NCI-H187 (cell line): ENCODE measurements at places on chromosomes 5 and 9.

- no peak for DNase-seq
Measured at GRCh38 chr5:119427060-119427459, 25.2 kb upstream of the HSD17B4 start.

DNA sequence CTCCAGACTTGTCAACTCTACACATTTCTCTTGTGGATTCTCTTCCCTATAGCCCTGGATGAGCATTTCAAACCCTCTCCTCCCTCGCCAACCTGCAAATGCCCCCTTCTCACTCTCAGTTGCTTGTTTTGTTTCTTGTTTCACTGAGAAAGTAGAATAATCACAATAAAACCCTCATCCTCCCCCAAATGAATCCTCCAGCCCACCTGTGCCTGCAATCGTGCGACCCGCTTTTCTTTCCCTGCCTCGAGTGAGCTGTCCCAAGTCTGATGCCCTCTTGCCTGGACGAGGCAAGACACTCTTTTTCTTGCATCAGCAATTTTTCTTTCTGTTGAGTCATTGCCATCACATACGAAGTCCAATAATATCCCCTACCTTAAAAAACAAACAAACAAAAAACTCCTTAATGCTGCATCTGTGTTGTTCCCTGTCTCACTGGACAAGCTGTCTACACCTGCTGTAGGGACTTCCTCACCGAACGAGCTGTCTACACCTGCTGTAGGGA lies 3.7 kb upstream of the CACNA1B start:
- DNase-seq: no peak

DNA sequence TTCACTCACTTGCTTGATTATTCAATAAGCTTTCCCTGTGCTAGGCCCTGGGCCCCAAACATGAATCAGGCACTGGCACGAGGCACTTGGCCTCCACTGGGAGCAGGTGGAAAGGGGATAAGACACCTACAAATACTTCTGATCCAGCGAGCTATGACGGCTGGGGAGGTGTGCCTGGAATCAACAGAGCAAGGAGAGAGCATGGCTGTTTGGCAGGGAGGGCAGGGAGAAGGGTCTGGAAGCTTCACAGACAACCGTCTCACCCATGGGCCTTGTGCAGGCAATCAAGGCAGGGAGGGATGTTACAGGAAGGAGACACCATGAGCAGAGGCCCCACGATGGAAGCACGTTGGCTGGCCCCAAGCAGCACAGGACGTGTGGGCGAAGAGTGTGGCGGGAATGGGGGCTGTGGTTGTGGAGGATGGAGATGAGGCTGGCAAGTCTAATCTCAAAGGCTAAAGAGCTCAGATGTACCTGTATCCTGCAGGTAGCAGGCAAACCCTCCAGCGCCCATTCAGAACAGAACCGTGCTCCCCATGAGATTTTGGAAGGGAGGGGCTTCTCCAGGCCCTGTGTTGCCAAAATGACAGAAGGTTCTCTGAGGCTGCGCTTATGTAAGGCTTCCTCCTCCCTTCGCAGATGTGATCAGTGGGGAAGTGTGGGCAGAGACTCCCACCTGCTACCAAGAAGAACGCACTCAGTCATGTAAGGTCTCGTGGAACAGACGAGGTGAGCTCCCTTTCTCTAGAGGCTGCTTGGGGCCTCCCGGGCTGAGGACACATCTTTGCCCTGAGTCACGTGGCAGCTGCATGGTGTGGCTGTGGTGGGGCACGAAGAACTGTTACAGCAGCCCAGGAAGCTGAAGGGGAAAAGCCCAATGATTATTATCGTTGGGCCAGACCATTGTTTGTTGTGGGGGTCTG lies 189.7 kb downstream of the DAB2IP start:
- no peak for DNase-seq

GRCh38 chr5:91632871-91633270 lies 249.8 kb upstream of the ARRDC3 start:
- DNase-seq: no peak

DNA sequence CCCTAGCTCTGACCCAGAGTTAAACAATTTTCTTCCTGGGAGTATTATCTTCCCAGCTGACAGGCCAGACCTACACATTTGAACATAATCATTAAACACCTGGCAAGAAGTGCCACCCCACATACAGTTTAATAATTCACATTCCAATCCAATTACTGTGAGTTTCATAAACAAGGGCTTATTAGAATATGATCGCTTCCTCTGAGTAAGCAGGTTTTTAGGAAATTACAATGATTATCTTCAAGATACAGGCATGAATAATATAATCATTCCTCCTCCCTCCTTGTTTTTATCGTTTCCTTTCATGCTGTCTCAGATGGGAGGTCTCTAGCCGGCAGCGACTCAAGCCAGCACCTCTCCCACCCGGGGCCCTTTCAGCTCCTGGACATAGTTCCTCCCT lies 15.8 kb upstream of the KIF4B start:
- no peak for DNase-seq

GRCh38 chr5:114099161-114099560 lies 262.7 kb upstream of the KCNN2 start:
- DNase-seq: no peak

GRCh38 chr9:88873635-88874034 lies 117.6 kb upstream of the S1PR3 start:
- DNase-seq: no peak

DNA sequence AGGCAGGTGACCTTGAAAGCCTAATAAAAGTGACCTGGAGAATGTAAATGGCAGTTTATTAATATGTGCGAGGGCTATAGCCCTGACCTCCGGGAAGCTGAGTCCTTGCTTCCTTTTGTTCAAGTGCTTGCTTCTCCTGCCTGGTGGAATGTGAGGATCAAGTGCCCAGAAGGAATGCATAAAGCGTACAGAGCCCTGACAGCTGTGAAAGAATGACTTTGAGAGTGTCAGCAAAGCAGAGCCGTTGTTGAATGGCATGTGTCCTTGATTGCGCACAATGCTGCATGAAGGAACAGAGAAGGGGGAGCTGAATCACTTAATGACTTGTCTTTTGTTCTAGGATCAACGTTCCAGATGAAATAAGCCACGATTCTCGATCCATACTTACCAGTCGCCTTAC lies 133.0 kb downstream of the SLF1 start:
- DNase-seq: no peak

DNA sequence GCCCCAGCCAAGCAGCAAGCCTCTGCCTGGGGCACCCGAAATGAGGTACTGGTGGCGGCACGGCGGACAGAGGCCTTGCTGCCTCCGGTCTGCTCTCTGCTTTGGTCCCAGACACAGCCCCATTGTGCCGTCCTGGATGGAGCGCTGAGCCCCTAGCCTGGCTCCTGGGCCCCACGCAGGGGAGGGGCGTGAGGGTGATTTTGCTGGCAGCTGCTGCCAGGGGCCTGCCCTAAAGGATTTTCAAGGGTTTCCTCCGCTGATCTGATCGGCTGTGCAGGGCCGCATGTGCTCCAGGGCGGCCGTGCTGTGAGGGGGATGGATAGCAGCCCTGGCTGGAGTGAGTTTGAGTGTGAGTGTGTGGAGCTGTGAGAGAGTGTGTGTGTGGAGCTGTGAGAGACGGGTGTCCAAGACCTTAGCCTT lies 1.3 kb downstream of the GPSM1 start:
- no peak for DNase-seq
